ENCODE measurements at places on chromosomes 4 and X.

DNA sequence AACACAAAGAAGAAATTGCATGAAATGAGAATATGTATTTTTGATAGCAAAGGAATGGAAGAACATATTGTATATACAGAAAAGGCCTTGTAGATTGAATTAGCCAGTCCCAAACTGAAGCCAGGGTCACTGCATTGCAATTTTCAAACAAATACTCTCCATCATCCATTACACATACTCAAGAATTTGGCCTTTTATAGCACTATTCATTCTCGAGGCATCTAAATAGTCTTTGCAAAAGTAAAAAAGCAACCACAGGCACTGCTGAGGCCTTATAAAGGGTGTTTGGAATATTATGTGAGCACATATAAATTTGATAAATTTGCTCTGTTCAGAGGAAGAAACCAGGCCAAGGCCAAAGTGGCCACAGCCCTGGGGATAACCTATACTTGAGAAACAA, 123.0 kb downstream of the ZNF827 start:
- DNase-seq = no peak

DNA sequence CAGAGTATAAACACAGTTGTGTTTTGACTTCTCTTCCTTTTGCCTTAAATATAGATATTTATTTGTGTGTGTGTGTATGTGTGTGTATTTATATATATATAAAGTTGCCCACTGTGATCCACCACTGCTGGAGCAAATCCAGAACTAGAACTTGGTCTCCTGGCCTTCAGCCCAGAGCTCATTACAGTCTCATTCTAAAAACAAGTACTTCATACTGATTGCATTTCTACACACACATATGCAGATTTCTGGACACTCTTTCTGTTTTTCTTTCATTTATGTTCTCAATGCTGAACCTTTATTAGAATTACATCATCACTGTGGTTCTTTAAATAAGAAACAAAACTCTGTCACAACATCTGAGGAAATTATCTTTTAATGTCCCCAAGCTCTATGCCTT, 381 bp downstream of the TXK start:
- DNase-seq = no peak

DNA sequence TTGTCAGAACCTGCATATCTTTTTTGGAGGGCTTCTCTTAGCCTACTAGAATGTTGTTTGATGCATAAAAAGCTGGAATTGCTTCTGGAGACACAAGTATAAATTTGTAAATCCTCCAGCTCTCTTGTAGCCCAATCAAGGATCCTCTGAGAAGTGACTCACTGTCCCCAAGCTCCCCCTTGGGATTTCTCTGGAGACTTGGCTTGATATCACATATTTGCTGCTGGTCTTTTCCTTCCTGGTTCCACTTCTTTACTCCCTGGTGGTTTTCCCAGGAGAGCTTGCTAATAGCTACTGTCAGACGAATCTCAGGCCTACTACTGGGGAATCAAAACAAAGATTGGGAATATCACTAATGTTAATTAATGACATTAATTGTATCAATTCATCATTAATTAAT, 173.1 kb downstream of the STK32B start:
- peak; percentile 34 for DNase-seq

DNA sequence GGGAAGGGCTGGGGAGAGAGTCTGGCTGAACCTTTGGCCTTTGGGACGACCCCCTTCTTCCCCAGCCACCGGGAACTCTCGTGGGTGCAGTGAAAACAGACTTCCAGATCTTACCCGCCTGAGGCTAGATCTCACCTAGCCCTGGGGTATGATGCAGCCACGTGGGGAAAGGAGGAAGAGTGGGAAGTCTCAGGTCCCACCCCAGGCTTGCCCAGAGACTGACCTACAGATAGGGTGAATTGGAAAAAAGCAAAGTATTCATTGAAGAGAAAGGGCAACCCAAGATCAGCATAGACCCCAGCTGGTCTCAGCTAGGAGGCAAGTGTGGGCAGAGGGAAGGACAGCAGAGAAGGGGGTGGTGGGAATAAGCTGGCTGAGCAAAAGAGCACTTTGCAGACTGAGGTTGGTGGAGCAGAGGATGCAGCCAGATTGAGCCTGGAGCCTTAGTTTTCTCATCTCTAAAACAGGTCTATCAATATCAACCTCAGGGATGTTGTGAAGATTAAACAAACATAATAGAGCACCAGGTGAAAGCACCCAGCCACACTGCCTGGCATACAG, 4.2 kb upstream of the EFNB1 start:
- no peak for DNase-seq

GRCh38 chr4:185343726-185344581, 51.8 kb downstream of the LRP2BP start:
- no peak for DNase-seq

DNA sequence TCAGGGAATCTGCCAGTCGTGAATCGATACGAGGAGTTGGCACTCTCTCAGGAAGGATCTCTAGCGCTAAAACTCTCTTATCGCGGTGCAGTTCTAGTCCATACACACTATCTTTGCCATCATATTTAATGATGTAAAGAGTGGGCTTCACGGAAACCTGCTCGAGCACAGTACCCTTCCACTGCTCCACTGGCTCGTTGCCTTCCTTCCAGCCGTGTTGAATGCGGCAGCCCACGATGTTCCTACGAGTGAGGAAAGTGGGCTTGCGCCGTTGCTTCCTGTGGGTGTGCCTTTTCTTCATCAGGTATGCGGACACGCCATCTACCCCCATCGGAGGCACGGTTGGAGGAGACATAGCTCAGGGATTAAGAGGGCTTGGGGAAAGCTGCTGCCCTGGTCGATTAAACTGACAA, 661 bp downstream of the SPIN4 start:
- DNase-seq = peak; percentile 52

DNA sequence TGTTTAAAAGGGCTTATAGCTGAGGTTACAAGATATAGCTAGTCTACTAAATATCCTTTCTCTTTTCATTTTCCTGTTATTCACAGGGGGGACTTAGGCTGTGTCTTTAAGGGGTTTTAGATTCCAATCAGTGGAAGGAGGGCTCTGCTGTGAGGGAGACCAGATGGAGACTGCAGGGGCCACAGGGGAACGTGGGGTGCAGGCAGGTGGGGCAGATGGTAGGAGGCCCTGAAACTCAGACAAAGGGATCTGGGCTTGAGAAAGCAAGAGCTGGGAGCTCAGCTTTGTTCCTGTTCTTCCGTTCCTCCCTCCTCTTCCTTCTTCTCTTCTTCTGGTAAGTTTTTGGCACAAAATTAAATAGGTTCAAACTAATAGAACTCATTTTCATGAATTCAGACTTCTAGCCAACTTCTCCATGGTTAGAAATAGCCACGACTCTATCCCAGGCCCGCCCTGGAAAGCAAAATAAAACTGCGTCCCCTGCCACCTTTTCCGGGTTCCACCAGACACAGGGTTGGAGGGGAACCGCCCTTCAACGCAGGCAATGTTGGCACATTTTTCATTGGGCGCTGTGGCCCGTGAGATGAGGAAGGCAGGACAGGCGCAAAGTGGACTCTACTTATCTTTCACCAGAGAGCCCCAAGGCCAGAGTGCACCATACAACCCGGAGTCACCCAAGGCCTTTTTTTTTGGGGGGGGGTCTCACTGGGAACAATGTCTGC, 3.5 kb upstream of the TMSB4X start:
- DNase-seq = no peak

DNA sequence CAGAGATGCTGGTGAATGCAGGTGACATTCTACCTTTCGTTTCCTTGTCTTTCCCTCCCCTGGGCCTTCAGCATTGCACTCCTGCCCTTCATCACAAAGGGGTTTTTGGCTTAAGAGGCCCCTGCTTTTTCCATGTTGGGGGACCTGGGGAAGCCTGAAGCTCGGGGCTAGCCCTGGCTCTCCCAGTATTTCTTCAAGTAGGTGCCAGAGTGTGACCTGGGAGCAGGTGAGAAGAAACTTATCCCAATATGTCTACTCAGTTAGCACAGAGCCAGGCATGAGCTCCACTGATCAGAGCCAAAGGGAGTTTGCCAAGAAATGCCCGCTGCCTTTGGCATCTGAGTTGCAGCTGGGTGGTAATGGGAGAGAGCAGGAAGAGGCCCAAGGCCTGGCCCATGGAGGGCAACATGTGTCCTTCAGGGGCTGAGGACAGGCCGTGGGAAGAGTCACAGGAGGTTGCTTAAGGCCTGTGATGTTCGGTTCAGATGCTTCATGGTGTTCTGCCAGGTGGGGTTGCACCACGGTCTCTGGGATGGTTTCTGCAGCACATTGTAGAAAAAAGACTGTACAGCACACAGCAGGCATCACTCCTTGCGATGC, 7.6 kb downstream of the PRRG3 start:
- no peak for DNase-seq

GRCh38 chrX:68945603-68946228, 116.9 kb downstream of the EFNB1 start:
- DNase-seq = peak; percentile 11

DNA sequence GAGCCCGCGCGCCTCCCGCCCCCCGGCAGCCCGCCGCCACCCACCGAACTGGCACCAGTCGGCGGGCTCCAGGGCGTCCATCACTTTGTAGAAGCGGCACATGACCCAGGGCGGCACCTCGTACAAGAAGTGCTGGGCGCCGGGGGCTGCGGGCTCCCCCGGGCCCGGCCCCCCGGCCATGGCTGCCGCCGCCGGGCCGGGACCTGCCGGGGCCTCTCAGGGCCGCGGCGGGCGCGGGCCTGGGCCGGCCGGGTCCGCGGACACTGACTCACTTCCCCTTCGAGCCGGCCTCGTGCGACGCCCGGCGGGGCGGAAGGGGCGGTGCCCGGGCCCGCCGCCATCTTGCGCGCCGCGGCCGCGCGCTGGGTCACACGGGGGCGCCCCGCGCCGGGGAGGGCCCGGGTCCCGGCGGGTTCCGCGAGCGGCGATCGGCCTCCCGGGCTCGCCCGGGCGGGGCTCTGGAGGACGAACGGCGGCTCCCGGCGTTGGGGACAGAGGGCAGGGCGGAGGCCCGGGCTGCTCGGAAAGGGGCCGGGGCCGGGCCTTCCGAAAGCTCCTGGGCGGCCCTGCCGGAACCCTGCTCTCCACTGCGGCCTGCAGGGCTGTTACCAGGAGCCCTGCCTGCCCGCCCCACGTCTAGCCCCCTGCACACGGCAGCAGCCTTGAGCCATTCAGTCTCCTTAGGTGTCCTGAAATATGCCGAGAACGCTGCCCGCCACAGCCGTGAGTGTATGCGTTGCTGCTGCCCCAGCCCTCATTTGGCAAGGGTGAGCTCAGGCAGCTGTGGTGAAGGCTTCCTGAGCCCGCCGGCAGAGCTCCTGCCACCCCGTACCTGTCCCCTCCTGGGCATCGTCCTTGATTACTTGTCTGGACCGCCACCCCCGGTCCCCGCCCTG, at the start of gene IRAK1:
TSS of gene IRAK1 (minus strand) at position 270 of the 896 bp plus-strand sequence. CDS start at position 180, 90 bp downstream.
- DNase-seq = peak; percentile 77

- no peak for DNase-seq
These were observed 128.0 kb downstream of the ARHGEF9 start for GRCh38 chrX:63656871-63657580.

DNA sequence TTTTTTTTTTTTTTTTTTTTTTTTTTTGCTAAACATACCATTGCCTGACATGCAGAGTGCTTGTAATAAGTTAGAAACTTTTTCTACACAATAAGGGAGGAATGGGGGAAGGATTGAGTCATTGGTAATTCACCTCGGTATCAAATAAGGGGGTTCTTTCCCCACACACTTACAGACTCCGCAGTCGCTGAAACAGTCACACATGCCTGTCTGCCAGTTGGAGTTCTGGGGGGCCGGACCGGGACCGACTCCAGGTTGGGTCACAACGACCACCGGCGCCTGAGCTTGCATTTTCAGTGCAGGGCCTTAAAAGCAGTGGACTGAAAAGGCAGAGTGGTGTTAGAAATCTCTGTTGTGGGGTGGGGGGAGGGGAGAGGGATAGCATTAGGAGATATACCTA, 6.9 kb downstream of the PLAC8 start:
- DNase-seq = no peak

- DNase-seq = no peak
These were observed 19.2 kb upstream of the TNIP3 start for GRCh38 chr4:121183361-121183760.
